ENCODE measurements at places on chromosomes 6 and 20.

- no peak for DNase-seq
These were observed 65.2 kb upstream of the PDE10A start for GRCh38 chr6:165728216-165728615.

DNA sequence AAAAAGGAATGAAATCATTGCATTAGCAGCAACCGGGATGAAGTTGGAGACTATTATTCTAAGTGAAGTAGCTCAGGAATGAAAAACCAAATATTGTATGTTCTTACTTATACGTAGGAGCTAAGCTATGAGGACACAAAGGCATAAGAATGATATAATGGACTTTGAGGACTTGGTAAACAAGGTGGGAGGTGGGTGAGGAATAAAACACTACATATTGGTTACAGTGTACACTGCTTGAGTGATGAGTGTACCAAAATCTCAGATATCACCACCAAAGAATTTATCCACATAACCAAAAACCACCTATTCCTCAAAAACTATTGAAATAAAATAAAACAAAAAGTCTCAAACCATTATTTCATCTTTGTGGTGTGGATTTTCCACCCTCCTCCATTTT lies 593.5 kb downstream of the TENT5A start:
- DNase-seq, result no peak

- no peak for DNase-seq
These were observed 29.3 kb downstream of the DNAAF9 start for GRCh38 chr20:3378138-3378537.

- no peak for DNase-seq
These were observed at the start of gene HDGFL1 for GRCh38 chr6:22569281-22570184. Gene HDGFL1, plus strand, starts transcription at chr6:22569566. Its CDS starts 10 bp downstream, at chr6:22569576.

- DNase-seq, result peak; percentile 82
These were observed 46.8 kb downstream of the PCNA start for GRCh38 chr20:5072756-5073659.

DNA sequence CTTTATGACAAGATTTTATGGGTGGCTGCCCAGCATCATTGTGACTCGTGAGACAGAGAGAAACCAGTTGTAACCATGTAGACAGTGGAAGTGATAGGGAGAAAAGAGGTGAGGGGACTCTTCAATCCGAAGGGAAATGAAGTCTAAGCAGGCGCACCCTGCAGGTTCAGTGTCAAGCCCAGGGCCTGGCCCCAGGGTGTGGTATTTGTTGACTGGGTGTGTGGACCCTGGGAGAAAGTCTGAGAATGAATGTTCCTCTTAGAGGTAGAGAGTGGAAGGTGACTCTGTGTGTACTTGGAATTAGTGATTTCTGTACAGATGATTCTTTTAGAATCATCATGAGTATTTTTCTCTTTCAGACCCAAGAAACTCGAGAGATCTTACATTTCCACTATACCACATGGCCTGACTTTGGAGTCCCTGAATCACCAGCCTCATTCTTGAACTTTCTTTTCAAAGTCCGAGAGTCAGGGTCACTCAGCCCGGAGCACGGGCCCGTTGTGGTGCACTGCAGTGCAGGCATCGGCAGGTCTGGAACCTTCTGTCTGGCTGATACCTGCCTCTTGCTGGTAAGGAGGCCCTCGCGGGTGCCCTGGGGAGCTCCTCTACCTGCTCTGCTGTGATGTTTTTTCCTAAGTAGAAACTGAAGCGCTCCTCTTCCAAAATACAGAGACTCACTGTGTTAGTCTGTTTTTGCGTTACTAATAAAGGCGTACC lies 68.0 kb downstream of the PTPN1 start:
- DNase-seq, result no peak

Data from GM03348 (cell line).